ENCODE measurements at places on chromosomes 2 and 18.
A peak's percentile ranks its signal among the peaks of the same experiment; 100 is the strongest.

GRCh38 chr2:35463805-35464596, 891.6 kb upstream of the CRIM1 start:
- no peak for DNase-seq

DNA sequence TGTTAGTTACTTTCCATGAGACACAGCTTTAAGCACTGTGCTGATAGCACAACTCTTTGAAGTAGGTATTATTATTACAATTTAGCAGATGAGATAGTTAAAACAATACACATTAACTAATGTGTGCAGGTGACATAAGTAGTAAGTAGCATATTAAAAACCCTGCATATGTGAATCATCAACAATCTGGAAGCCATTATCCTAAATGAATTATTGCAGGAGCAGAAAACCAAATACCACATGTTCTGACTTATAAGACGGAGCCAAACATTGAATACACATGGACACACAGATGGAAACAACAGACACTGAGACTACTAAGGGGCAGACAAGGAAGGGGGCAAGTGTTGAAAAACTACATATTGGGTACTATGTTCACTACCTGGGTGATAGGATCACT, 300.3 kb upstream of the GULP1 start:
- no peak for DNase-seq

GRCh38 chr2:180652794-180653193, 327.6 kb upstream of the UBE2E3 start:
- DNase-seq = no peak

- peak; percentile 67 for DNase-seq
These were observed 4.5 kb downstream of the ZFP36L2 start for GRCh38 chr2:43221763-43222474.

DNA sequence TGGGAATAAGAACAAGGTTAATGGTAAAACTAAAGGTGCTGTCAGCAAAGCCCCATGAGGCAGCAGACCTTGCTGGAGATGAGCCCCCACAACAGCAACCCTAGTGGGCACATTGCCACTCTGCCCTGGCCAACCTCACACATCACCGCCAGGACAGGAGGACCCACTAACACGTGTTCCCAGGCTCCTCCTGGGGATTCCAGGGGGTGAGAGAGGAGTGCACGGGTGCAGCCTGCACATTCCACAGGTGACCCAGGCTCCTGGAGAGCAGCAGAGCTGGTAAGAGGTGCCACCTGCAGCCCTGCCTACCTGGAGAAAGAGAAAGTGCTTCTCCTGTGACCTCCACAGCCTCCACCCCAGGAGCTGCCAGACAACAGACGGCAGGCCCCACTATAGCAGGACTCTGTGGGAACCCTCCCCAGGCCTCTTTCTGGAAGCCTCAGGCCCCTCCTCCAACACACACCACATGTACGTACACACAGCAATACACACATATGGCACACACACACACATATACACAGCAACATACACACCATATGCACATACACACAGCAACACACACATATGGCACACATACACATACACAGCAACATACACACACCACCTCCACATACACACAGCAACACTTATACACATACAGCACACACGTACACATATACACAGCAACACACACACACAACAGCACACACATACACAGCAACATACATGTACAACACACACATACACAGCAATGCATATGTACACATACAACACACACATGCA, 187.1 kb downstream of the GLI2 start:
- DNase-seq = no peak

DNA sequence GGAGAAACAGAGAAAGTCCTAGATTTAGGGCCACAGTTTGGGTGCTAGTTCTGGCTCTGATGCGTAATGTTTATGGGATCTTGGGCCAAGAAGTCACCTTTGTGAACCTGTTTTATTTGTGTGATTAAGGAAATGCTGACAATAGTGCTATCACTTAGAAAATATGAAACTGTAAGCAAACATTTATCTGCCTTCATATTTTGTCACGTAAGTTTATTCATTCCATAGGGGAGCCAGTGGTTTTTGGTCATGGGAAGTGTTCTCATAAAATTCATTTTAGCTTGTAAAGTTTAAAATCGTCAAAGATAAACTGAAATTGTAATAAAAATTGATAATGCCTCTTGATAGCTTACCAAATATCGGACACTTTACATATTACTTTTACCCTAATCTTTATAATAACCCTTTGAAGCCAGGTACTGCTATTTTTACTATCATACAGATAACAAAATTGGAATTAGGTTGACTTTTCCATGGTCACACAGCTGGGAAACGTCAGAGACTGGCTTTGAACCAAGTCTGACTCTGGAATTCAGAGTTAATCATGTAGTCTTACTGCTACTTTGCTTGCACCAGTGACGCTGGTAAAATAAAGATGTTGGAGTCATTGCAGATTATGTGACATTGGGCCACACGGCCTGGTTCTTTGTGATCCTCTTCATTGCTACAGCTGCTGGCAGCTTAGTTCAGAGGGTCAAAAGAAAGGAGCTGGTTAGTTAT, 99.7 kb downstream of the ICA1L start:
- DNase-seq = no peak

DNA sequence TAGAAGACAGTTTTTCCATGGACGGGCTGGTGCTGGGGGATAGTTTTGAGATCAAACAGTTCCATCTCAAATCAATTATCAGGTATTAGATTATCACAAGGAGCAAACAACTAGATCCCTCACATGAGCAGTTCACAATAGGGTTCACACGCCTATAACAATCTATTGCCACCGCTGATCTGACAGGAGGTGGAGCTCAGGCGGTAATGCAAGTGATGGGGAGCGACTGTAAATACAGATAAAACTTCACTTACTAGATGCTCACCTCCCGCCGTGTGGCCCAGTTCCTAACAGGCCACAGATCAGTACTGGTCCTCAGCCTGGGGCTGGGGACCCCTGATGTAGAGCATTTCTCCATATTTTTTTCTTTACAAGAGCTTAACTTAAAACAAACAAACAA, 203.6 kb downstream of the CDH7 start:
- DNase-seq = no peak

DNA sequence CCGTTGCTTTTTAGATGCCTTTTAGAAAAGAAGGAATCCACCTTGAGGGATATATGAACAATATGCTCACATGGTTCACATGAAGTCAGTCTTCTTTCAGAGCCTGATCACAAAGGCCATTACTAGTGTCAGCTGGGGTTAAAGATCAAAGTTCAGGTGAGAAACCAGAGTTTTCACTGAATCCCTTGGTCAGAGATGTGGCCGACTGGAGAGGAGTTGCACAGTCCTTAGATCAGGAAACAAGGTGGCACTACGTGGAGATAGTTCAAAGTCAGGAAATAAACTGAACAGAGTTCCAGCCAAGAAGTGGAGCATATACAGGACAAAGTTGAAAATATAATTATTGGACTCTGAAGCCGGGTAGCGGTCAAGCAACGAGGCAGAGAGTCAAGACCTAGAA, 54.6 kb downstream of the AAK1 start:
- DNase-seq = no peak

- DNase-seq = no peak
These were observed 169.8 kb downstream of the MREG start for GRCh38 chr2:215843579-215843978.

Measured in amygdala (tissue), 56 donors.